Prostate gland (tissue), 2 donors: ENCODE measurements at places on chromosomes 3 and 15. TPM values are rescaled to one million over a fixed set of nuclear protein-coding genes. Genes with fewer than 3 reads are reported as not detected.

The NOX5 gene
- total RNA-seq, result 0.05 TPM

The CCDC80 gene
- total RNA-seq, result 18.4 TPM

The ABCC5 gene
- total RNA-seq, result 43.6 TPM

The EPHA3 gene
- total RNA-seq, result 11.9 TPM

The CAV3 gene
- not detected for total RNA-seq

The NR2E3 gene
- 0.51 TPM for total RNA-seq

The CSPG5 gene
- total RNA-seq, result 1.2 TPM

The RTP4 gene
- 2.7 TPM for total RNA-seq

The FBLN2 gene
- 12.8 TPM for total RNA-seq

The TERC gene
- 128 TPM for total RNA-seq

The CPNE9 gene
- not detected for total RNA-seq

The PPCDC gene
- 19.4 TPM for total RNA-seq

The LAMB2 gene
- 432 TPM for total RNA-seq

The NR2F2 gene
- total RNA-seq, result 58.1 TPM

The PTX3 gene
- total RNA-seq, result 0.97 TPM

- H3K27ac ChIP-seq, result no peak overlapping the region
- H3K4me1 ChIP-seq, result no peaks in the 10 kb centered on the region
- H3K36me3 ChIP-seq, result no peaks in the 10 kb centered on the region
- H3K4me3 ChIP-seq, result no peak overlapping the region
- DNase-seq, result no peak
- no peaks in the 10 kb centered on the region for H3K27me3 ChIP-seq
Measured at GRCh38 chr15:57281321-57281720, 95.0 kb upstream of the CGNL1 start.

DNA sequence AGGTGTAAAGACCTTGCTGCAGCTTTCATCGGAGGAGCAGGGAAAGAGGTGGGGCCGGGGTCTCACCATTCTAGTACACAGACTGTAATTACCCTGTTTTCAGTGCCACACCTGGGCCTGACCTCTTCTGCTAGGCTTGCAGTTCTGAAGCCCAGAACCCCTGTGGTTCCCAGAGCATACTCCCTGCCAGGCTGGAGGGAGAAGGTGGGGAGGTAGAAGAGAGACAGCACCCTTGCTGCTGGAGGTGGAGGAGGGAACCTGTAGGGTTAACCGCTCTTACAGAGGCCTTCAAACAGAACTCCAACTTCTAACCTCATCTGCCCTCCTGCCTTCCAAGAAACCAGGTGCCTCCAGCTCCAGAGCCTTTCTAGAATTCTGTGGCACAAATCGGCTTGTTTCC lies 27.0 kb downstream of the PCOLCE2 start:
- no peak for DNase-seq
- no peaks in the 10 kb centered on the region for H3K27me3 ChIP-seq
- no peaks in the 10 kb centered on the region for H3K36me3 ChIP-seq

- H3K4me3 ChIP-seq, result no peak overlapping the region
- DNase-seq, result no peak
- no peaks in the 10 kb centered on the region for H3K36me3 ChIP-seq
- H3K27me3 ChIP-seq, result no peaks in the 10 kb centered on the region
- no peak overlapping the region for H3K27ac ChIP-seq
- no peaks in the 10 kb centered on the region for H3K4me1 ChIP-seq
Measured at GRCh38 chr3:71857956-71858355, 73.0 kb upstream of the PROK2 start.

DNA sequence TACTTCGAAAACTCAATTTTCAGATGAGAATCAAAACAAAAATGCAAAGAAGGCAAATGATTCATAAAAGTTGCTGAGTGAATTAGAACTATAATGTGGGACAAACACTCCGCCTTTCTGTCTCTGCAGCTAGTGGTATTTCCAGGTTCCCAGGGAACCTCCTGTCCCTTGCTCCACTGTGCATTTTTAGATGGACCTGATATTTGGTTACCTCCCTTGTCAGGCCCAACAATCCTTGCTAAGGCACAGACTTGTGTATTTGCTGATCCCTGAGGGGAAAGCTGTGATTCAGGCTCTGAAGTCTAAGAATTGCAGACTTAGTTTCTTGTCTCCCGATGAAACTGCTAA lies 162.7 kb downstream of the LPP start:
- H3K27me3 ChIP-seq, result no peaks in the 10 kb centered on the region
- H3K4me1 ChIP-seq, result no peaks in the 10 kb centered on the region
- H3K4me3 ChIP-seq, result no peak overlapping the region
- H3K36me3 ChIP-seq, result no peaks in the 10 kb centered on the region
- no peak overlapping the region for H3K27ac ChIP-seq

DNA sequence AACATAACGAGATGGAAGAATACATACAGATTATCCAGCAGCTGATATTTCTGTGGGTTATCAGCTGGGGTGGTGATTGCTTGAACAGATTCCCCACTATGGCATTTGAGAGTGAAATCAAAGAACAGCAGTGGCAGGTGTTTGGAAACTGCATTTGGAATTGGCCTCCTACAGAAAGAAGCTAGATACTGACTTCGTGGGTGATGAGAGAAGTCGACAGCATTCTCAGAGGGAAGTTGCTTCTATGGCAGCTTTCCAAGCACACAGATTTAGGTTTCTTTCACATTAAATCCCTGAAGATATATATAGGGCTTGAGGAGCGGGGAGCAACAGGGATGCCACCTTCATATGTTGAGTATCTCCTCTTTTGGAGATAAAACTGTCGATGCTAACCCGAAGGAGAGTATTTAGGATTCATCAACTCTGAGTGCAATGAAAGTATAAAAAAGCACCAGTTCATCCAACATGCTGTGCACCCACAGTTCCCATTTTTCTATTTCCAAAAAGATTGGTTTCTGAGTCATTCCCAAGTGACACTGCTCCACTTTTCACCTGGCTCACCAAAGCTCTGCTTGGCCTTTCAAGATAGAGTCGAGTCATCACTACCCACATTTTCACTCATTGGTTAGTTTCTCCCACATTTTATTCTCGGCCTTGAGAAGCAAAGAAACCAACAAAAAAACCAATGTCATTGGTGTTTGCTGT lies 579.8 kb upstream of the SUCLG2 start:
- DNase-seq, result no peak
- H3K27ac ChIP-seq, result no peak overlapping the region
- no peaks in the 10 kb centered on the region for H3K27me3 ChIP-seq
- H3K36me3 ChIP-seq, result no peaks in the 10 kb centered on the region
- H3K4me1 ChIP-seq, result no peaks in the 10 kb centered on the region

GRCh38 chr3:87949189-87949878 lies 109.5 kb downstream of the CGGBP1 start:
- no peak for DNase-seq
- no peaks in the 10 kb centered on the region for H3K4me1 ChIP-seq
- H3K4me3 ChIP-seq, result no peak overlapping the region
- H3K27me3 ChIP-seq, result no peaks in the 10 kb centered on the region

DNA sequence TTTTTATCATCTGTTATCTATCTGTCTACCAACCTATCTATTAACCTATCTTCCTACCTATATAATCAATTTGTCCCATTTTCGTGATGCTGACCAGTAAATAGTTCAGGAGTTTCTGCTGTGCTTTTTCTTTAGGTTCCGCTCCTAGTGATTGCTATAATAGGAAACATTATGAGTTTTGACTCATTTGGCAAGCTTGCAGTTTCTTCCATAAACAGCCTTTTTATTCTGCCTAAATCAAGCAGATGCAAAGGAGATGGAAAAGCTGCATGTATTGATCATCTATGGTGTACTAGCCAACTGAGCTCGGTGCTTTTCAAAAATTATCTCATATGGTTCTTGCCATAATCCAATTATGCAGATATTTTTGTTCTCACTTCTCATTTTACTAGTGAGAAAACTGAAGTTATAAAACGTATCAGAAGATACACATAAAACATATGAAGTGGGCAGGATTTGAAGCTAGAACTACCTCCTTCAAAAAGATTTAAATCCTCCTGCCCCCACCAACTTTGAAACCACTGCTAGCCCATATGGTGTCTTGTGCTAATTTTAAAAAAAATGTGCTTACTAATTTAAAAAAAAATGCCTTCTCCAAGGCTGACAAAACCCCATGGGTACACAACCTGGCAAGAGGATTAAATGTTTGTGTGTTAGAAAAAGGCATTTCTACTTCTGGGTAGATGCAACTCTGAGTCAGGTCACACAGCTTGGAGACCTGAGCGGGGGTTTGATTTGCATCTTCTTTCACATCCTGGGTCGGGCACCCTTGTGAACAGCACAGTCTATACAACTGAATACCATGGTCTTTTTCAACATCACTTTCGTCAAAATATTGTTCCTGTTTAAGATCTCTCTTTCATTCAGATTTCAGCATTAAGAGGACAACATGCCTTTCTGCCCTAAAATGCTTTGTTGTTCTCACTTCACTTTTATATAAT lies 267.0 kb downstream of the CHL1 start:
- no peak overlapping the region for H3K27ac ChIP-seq
- DNase-seq, result no peak
- peaks cover 2% of the 10 kb centered on the region for H3K27me3 ChIP-seq

- no peak overlapping the region for H3K4me3 ChIP-seq
- no peak overlapping the region for H3K27ac ChIP-seq
- DNase-seq, result no peak
Measured at GRCh38 chr3:126406389-126407296, 11.9 kb downstream of the CFAP100 start.

GRCh38 chr3:115218859-115219258 lies 71.8 kb upstream of the ZBTB20 start:
- no peak overlapping the region for H3K4me3 ChIP-seq
- H3K36me3 ChIP-seq, result no peaks in the 10 kb centered on the region
- H3K4me1 ChIP-seq, result no peaks in the 10 kb centered on the region
- DNase-seq, result no peak
- no peak overlapping the region for H3K27ac ChIP-seq

DNA sequence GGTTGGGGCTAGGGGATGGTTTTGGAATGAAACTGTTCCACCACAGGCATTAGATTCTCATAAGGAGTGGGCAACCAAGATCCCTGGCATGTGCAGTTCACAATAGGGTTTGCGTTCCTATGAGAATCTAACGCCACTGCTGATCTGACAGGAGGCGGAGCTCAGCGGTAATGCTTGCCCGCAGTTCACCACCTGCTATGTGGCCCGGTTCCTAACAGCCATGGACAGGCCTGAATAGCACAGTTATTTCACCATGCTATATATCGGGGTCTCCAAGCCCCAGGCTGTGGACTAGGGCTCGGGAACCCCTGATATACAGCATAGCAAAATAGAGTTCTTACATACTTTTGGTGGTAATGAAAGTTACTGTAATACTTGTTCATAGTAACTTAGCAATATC lies 99.9 kb upstream of the THSD4 start:
- H3K4me1 ChIP-seq, result no peaks in the 10 kb centered on the region
- DNase-seq, result no peak
- H3K36me3 ChIP-seq, result no peaks in the 10 kb centered on the region
- H3K4me3 ChIP-seq, result no peak overlapping the region
- no peaks in the 10 kb centered on the region for H3K27me3 ChIP-seq
- no peak overlapping the region for H3K27ac ChIP-seq

- H3K27ac ChIP-seq, result no peak overlapping the region
- H3K4me1 ChIP-seq, result peaks cover 5% of the 10 kb centered on the region
- DNase-seq, result no peak
- no peaks in the 10 kb centered on the region for H3K36me3 ChIP-seq
- no peaks in the 10 kb centered on the region for H3K27me3 ChIP-seq
Measured at GRCh38 chr3:44109771-44110361, 131.8 kb upstream of the TOPAZ1 start.

DNA sequence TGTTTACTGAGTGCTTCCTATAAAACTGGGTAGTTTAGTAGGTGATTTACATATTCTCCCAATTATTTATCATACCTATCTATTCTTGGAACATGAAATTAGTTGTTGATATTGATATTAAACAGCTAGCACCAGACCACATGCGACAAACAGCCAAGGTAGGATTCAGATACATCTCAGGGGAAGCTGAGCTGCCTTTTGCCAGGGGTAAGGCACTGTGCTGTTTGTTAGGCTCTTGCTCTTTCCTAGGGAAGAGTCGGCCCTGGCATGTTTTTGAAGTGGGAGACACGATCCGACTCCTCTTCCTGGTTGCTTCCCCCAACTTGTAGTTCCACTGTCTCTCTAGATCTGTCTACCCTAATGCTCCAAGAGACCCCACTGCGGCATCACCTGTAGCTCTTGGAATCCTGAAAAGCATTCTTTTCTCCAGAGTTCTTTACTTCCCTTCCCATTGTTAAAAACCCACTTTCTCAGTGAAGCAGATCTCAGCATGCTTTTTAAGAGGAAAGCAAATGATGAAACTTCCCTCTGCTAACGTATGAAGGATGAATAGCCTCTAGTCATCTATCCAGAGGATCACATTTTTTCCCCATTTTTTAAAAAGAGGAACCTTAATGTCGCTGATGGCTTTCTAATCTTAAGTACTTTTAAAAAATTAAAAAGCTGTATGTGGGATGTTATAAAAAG lies 138.4 kb downstream of the GHSR start:
- H3K27me3 ChIP-seq, result no peaks in the 10 kb centered on the region
- no peak overlapping the region for H3K4me3 ChIP-seq
- DNase-seq, result no peak

- no peak overlapping the region for H3K27ac ChIP-seq
- H3K27me3 ChIP-seq, result no peaks in the 10 kb centered on the region
- no peak overlapping the region for H3K4me3 ChIP-seq
- H3K36me3 ChIP-seq, result no peaks in the 10 kb centered on the region
Measured at GRCh38 chr15:62989366-62990055, 53.0 kb upstream of the TPM1 start.

DNA sequence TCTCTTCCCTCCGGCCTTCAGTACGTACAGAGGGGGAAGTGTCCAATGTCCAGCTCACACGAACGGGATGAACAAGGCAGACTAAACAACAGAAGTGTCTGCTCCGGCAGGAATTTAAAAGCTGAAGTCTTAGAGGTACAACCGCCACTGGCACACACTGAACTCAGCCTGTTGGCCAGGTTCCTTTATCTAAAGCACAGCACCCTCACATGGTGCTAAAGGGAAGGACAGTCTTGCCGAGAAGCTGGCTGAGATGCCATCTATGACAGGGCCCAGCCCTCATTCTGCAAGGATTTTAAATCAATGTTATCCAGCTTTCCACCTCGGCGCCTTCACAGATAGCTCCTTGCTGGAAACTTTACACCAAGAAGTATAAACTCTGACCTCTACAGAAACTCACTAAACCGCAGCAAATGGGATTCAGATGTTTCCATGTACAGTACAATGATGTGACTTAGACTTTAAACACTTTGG lies 2.8 kb downstream of the ADAMTS17 start:
- peak; percentile 87 for DNase-seq
- H3K27ac ChIP-seq, result no peak overlapping the region
- H3K36me3 ChIP-seq, result no peaks in the 10 kb centered on the region
- no peaks in the 10 kb centered on the region for H3K4me1 ChIP-seq
- no peak overlapping the region for H3K4me3 ChIP-seq
- no peaks in the 10 kb centered on the region for H3K27me3 ChIP-seq

GRCh38 chr15:74461847-74462511 lies 1.0 kb upstream of the UBL7 start:
- no peaks in the 10 kb centered on the region for H3K4me1 ChIP-seq
- peak overlapping the region; percentile 73 for H3K27ac ChIP-seq
- no peak for DNase-seq
- no peaks in the 10 kb centered on the region for H3K27me3 ChIP-seq
- no peaks in the 10 kb centered on the region for H3K36me3 ChIP-seq

GRCh38 chr3:187999821-188000220 lies 154.1 kb upstream of the LPP start:
- H3K36me3 ChIP-seq, result no peaks in the 10 kb centered on the region
- H3K4me1 ChIP-seq, result peaks cover 4% of the 10 kb centered on the region
- H3K27ac ChIP-seq, result no peak overlapping the region
- H3K27me3 ChIP-seq, result no peaks in the 10 kb centered on the region
- H3K4me3 ChIP-seq, result no peak overlapping the region

GRCh38 chr15:45105586-45105985 lies 8.4 kb downstream of the DUOX2 start:
- H3K4me3 ChIP-seq, result no peak overlapping the region
- H3K36me3 ChIP-seq, result no peaks in the 10 kb centered on the region
- DNase-seq, result no peak

- no peak for DNase-seq
- H3K27me3 ChIP-seq, result no peaks in the 10 kb centered on the region
- H3K4me1 ChIP-seq, result no peaks in the 10 kb centered on the region
- no peaks in the 10 kb centered on the region for H3K36me3 ChIP-seq
Measured at GRCh38 chr3:152745646-152746045, 89.3 kb upstream of the P2RY1 start.
